Mesenteric fat pad (tissue), 1 donor: ENCODE measurements at places on chromosomes 1 and 21. TPM values are rescaled to one million over a fixed set of nuclear protein-coding genes. Genes with fewer than 3 reads are reported as not detected.

GPR52 gene
- total RNA-seq, result 2.7 TPM

FMO3 gene
- total RNA-seq, result 2.3 TPM

ATAD3B gene
- total RNA-seq, result 12.6 TPM

SPRR2A gene
- not detected for total RNA-seq

S100A3 gene
- total RNA-seq, result 2.2 TPM

SNAP47 gene
- total RNA-seq, result 18.8 TPM

CNIH3 gene
- 3.0 TPM for total RNA-seq

SPRR2B gene
- total RNA-seq, result not detected

FGGY gene
- 13.8 TPM for total RNA-seq

FTCD gene
- total RNA-seq, result 0.32 TPM

C1QTNF12 gene
- total RNA-seq, result 2.9 TPM

DUSP23 gene
- total RNA-seq, result 54.8 TPM

NPHS2 gene
- not detected for total RNA-seq

TACSTD2 gene
- 1.7 TPM for total RNA-seq

RBM11 gene
- not detected for total RNA-seq

WNT3A gene
- total RNA-seq, result not detected

B3GALT2 gene
- total RNA-seq, result not detected

ZNF593OS gene
- not detected for total RNA-seq

CRYAA gene
- total RNA-seq, result not detected

GPR37L1 gene
- total RNA-seq, result not detected

CACNA1S gene
- not detected for total RNA-seq

ABCA4 gene
- 1.3 TPM for total RNA-seq

CSF3R gene
- total RNA-seq, result 82.0 TPM

GIPC2 gene
- total RNA-seq, result 2.7 TPM

COPA gene
- 228 TPM for total RNA-seq

RGS1 gene
- total RNA-seq, result 35.9 TPM

FNDC10 gene
- 2.9 TPM for total RNA-seq

OR2T29 gene
- not detected for total RNA-seq

TMCC2 gene
- total RNA-seq, result 1.1 TPM

PEAR1 gene
- 17.7 TPM for total RNA-seq

CCDC18 gene
- total RNA-seq, result 6.9 TPM

FBLIM1 gene
- total RNA-seq, result 34.5 TPM

MAP3K6 gene
- 95.0 TPM for total RNA-seq

IER5 gene
- 9.9 TPM for total RNA-seq

CD5L gene
- total RNA-seq, result not detected

DNAJC6 gene
- total RNA-seq, result 1.9 TPM

TRIM62 gene
- total RNA-seq, result 4.4 TPM

ADORA3 gene
- 17.2 TPM for total RNA-seq

STIL gene
- total RNA-seq, result 1.8 TPM

SH2D1B gene
- 0.61 TPM for total RNA-seq

C1QB gene
- 531 TPM for total RNA-seq

VWA1 gene
- total RNA-seq, result 41.1 TPM

C1QA gene
- total RNA-seq, result 347 TPM

CD101 gene
- total RNA-seq, result 1.5 TPM

CA6 gene
- total RNA-seq, result not detected

SLC26A9 gene
- not detected for total RNA-seq

USF1 gene
- total RNA-seq, result 57.9 TPM

CKS1B gene
- 41.2 TPM for total RNA-seq

SELL gene
- total RNA-seq, result 23.0 TPM

CD164L2 gene
- total RNA-seq, result not detected

CRYZ gene
- 14.8 TPM for total RNA-seq

ATP5PB gene
- 161 TPM for total RNA-seq

CADM3 gene
- 6.5 TPM for total RNA-seq

ATP1A2 gene
- total RNA-seq, result 31.2 TPM

F13B gene
- total RNA-seq, result not detected

SPRR1A gene
- total RNA-seq, result not detected

RBM8A gene
- total RNA-seq, result 110 TPM

FAM151A gene
- total RNA-seq, result 0.84 TPM

PLPP3 gene
- total RNA-seq, result 112 TPM

SPRR2G gene
- not detected for total RNA-seq
